ENCODE measurements at places on chromosomes 2 and 18.

DNA sequence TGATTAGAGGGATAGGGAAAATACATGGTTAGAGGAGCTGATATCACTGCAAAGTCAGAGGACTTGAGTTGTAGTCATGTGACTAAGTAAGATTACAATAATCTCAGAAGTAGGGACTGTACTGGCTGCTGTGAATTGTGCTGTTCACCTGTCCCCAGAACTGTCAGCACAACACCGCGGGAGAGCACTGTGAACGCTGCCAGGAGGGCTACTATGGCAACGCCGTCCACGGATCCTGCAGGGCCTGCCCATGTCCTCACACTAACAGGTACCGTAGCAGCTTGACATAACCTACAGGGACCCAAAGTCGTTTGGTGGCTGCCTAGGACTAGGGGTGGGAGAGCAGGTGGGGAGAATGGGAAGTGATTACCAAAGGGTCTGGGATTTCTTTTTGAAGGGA is 132.8 kb upstream of the TTC39C start:
- no peak for DNase-seq

- no peak for DNase-seq
Observed at GRCh38 chr2:86047575-86048382, 57.9 kb downstream of the POLR1A start.

DNA sequence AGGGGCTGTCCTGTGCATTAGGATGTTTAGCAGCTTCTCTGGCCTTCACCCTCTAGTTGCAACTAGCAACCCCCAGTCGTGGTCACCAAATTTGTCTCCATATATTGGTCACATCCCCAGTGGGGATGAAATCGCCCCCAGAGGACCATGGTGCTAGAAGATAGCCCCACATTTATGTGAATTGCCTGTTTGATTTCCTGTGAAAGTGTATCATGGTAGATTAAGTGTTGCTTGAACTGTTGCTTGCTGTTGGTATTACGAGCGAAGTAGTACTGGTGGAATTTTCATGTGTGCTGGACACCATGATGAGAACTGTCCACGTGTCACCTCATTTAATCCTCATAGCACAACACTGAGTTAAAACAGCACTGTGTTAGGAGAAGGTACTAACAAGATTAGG is 59.4 kb downstream of the TSPYL6 start:
- no peak for DNase-seq

- DNase-seq: no peak
Observed at GRCh38 chr18:44093253-44093652, 587.4 kb upstream of the SETBP1 start.

DNA sequence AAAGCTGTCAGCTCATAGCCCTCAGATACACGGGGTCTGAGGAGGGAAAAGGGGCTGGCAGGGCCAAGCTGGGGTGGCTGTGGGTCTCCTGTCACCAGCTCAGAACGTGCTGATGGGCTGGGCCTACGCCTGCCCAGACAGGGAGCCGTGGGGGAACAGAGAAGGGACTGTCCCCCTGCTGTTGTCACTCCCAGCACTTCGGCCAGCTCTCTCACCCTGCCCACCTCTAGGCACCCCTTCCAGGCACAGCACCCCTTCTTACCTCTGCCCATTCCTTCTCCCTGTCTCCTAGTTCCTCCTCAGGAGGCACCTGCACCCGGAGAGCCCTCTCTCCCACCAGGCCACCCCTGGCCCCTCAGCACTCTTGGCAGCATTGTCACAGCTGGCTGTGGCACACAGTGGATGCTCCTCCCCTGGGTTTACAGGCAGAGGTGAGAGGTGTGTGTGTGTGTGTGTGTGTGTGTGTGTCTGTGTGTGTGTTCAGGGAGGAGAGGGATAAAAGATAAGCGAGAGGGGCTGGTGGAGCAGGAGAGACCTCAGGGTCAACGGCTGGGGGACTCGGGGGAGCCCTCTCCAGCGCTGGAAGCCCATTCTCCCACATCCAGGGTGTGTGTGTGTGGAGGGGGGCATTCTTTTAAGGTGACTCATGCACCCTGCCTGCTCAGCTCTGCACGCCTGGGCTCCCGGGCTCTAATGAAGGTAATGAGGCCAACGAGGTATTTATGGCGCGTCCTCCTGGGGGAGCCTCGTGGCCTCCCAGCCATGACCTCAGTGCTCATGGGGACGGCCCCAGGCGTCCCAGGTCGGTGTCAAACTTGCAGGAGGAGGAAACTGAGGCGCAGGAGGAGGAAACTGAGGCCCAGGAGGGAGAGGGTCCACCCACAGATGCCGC is 66.1 kb upstream of the SMAD7 start:
- no peak for DNase-seq

GRCh38 chr2:176135035-176135440 is 5.5 kb downstream of the HOXD8 start:
- no peak for DNase-seq

DNA sequence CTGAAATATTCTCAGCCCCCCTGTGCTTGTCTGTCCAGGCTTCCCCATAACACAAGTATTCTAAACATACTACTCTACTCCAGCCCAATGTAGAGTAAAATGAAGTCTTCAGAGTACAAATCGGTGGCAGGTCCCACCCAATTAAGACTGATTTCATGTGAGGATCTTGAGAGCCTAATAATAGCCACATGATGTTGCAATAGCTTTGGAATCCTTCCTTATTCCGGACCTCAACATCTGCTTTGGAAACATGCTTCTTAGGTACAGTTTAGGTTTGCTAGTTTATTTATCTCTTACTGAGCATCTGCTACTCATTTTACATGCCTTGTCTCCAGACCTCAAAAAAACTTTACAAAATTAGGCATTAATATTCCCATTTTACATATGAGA is 207.3 kb upstream of the RAB6C start:
- no peak for DNase-seq

GRCh38 chr18:45686891-45687611 is 36.9 kb upstream of the SLC14A1 start:
- no peak for DNase-seq

GRCh38 chr18:13568443-13569392 is 157.6 kb downstream of the FAM210A start:
- no peak for DNase-seq

DNA sequence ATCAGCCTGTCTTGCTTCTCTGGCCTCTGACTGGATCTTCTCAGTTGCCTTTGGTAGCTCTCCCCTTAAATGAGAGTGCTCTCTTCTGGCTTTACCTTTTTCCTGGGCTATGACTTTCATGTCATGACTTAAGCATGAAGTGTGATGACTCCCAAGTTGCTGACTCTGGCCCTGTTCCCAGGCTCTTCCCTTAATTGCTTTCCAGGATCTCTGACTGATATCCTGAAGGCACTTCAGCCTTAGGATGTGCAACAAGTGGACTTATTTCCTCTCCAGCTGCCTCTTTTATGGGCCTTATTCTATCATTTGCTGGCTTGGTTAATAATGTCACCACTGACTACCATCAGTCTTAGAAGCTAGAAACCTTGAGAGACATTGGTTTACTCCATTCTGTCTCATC is 17.4 kb downstream of the SEMA4F start:
- DNase-seq: no peak

GRCh38 chr18:31566576-31567306 is 24.9 kb upstream of the TTR start:
- DNase-seq: no peak

GRCh38 chr18:2653467-2653866 is 2.1 kb upstream of the SMCHD1 start:
- DNase-seq: no peak

Data from hippocampal formation (tissue), 2 donors.